A549 (cell line): ENCODE measurements at places on chromosomes 7 and 10.

DNA sequence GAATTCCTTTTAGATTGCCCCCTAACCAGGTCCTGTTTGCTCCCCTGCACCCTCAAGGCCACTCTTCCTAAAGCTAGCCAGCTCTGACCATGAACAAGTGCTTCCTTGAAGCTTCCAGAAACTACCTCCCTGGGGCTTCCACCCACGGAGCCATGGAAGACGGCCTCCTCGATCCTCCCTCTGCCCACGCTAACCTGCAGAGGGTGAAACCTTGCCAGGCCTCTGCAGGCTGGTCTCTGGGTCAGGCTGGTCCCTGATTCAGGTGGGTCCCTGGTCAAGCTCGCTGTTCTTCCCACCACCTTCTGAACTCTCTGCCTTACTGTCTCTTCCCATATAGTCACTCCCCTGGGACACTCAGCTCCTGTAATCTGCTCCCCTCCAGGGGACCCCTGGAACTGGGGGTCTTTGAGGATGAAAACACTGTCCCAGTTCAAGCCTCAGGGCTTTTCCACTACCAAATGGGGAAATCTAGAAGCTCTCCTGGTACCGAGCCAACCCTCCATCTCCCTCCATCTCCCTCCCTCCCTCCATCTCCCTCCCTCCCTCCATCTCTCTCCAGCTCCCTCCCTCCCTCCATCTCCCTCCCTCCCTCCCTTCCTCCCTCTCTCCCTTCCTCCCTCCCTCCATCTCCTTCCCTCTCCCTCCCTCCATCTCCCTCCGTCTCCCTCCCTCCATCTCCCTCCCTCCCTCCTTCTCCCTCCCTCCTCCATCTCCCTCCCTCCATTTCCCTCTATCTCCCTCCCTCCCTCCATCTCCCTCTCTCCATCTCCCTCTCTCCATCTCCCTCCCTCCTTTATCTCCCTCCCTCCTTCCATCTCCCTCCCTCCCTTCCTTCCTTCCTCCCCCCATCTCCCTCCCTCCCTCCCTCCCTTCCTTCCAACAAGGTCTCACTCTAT, 2.9 kb downstream of the MLXIPL start:
- DNase-seq = no peak

- no peak for DNase-seq
These were observed 91.8 kb upstream of the KMT2C start for GRCh38 chr7:152527610-152528032.

GRCh38 chr7:139588632-139589031, 65.1 kb downstream of the CLEC2L start:
- no peak for DNase-seq

DNA sequence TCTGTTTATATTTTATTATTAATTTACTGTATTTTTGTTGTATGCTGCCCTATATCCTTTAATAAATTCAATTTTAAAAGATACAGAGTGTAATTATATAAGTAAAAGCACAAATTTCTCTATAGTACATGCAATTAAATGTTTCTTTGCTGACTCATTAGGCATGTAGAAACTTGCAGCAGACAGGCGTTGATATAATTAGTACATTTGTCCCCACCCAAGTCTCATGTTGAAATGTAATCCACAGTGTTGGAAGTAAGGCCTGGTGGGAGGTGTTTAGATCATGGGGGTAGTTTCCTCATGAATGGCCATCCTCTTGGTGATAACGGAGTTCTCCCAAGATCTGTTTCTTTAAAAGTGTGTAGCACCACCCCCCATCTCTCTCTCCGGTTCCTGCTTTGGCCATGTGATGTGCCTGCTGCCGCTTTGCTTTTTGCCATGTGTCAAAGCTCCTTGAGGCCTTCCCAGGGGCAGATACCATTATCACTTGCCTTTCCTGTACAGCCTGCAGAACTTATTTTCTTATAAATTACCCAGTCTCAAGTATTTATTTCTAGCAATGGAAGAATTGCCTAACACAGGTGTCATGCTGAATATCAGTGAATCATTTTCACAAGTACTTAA, 63.7 kb downstream of the TSPAN12 start:
- no peak for DNase-seq

- DNase-seq = no peak
These were observed 25.6 kb downstream of the TAS2R41 start for GRCh38 chr7:143503261-143503660.

- no peak for DNase-seq
These were observed 93.8 kb downstream of the PARD3 start for GRCh38 chr10:34721208-34721840.
